ENCODE measurements at places on chromosomes 1 and 21.

DNA sequence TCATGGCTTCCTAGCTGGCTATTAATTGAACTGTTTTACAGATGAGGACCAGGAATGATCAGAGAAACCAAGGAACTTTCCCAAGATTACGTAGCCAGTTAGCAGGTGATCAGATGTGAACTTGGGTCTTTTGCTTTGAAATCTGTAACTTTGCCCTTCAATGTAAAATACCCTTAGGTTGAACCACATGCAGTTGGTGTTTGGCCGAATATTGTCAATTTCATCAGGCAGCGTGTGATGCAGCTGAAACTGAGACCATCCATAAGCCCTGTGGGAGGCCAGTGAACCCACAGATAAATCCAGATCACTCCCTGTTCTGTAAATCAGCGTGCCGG, 150.8 kb downstream of the ETS2 start:
- no peak for DNase-seq

- DNase-seq = no peak
Observed at GRCh38 chr1:6948861-6949260, 163.6 kb downstream of the CAMTA1 start.

GRCh38 chr21:35529171-35529863, 480.2 kb upstream of the RUNX1 start:
- DNase-seq = no peak

GRCh38 chr1:241105147-241105546, 251.9 kb downstream of the RGS7 start:
- DNase-seq = no peak

- DNase-seq = no peak
Observed at GRCh38 chr21:28856588-28857250, 136.0 kb downstream of the LTN1 start.

- no peak for DNase-seq
Observed at GRCh38 chr1:96863449-96863848, 141.9 kb downstream of the PTBP2 start.

GRCh38 chr21:15775981-15776380, 46.2 kb downstream of the USP25 start:
- DNase-seq = no peak

DNA sequence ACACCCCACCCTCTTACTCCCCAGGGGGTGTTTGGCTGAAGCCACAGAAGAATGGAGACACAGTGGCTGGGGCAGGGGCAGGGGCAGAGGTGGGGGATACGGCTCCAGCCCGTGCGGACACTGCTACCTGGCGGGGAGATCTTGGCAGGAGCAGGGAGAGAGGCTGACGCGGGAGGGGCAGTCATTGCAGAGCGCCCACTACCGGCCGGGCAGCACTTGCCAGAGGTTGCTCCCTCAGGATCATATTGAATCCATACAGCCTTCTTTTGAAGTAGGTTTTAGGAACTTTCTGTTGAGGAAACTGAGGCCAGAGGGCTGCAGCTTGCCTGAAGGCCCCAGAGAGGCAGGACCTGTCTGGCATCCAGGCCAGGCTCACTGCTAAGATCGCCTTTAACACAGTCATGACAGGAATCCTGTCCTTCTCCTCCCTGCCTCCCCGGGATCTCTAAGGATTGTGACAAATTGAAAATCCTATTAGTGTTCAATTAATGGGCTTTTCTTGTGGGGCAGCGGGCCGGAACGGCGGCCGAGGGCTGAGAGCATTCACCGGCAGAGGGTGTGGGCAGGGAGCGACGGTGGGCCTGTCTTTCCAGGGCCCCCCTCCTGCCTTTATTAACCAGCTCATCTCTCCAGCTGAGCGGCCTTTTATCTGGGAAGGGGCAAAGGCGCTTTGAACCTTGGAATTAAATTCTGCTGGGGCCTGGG, 65.5 kb upstream of the WNT4 start:
- DNase-seq = no peak

DNA sequence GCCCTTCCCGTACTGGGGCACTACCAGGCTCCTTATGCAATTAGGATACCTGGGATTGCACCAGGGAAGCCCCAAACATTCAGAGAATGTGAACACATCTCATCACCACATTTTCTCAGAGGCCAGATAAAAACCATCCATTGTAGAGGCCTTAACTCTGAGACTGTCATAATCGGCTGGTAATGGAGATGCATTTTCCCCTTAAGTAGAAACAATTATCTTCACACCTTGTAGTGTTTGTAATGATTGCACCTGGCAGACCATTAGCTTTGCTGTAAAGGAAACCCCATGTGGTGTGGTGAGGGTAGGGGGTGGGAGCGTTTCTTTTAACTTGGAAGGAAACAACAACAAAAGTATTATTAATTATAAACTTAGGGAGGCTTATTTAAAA, 90.0 kb upstream of the TLR5 start:
- DNase-seq = no peak

GRCh38 chr1:224529844-224530243, 86.3 kb upstream of the CNIH3 start:
- DNase-seq = no peak

DNA sequence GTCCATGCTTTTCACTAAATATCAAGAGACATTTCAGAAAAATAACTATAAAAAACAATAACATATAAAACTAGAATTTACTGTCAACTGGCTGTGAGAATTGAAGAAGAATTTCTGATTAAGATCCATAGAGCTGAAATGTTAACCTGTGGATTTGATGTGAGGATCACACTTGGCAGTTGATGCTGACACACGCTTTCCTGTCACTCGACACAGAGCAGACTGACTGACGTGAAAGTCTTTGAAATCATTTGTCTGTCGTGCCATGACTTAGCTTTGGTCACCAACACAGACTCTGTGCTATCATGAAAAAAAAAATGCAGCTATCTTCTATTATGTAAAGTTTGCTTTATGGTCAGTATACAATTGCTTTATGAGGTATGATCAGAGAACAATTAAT, 706.0 kb upstream of the ZP4 start:
- DNase-seq = no peak

- DNase-seq = no peak
Observed at GRCh38 chr1:80673935-80674597, 1126.7 kb upstream of the ADGRL2 start.

DNA sequence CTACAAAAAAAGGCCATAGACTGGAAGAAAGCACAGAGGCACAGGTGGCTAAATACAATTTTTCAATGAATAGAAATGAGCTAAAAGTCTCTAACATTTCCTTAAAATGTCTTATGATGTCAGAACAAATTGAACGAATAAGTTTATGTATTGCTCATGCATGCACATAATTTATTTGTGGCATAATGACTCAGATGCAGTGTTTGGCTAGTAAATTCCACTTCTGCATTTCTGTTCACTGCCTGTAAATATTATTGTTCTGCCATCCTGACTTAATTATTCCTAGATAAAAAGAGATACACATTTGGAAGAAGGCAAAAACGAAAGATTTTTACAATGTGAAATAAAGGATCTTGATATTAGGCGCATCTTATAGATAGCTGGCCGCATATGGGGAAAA, 26.6 kb upstream of the EXO1 start:
- DNase-seq = no peak

DNA sequence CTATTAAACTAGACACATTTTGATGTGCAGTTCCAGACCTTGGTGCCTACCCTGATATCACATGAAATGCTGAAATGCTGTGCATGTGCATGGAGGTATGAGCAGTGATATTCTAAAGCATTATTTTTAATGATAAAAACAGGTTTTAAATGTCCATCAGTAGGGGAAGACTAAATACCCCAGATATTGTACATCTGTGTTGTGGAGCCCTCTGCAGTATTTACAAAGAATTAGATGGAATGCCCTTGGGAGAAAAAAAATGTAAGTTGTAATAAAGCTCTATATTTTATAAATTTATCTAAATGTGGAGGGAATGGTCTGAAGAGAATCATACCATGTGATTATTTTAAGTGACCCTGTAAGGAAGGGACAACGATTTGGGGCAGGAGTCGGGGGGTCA, 39.1 kb upstream of the IGSF5 start:
- DNase-seq = no peak

DNA sequence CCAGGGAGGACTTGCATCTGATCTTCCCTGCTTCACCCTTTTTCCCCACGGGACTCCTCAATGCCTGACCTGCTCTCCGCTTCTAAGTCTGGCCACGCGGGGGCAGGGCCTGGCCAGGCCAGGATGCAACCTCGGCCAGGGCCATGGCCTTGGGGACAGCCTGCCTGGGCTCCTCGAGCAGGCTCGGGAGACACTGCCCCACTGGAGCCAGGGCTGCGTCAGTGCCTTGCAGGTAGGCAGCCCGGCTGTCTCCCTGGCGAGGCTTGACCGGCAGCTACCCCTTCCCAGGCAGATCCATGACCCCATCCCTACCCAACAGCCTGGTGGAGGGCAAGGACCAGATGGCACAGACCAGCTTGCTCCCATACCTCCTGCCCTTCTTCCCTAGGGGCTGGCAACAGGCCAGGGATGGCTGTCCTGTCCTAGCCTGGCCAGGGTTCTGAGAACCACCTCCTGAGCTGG, 2.7 kb upstream of the PRDM16 start:
- DNase-seq = no peak

GRCh38 chr1:212622906-212623305, 14.3 kb downstream of the ATF3 start:
- DNase-seq = no peak

GRCh38 chr1:92096317-92096716, 16.2 kb downstream of the BTBD8 start:
- DNase-seq = no peak

DNA sequence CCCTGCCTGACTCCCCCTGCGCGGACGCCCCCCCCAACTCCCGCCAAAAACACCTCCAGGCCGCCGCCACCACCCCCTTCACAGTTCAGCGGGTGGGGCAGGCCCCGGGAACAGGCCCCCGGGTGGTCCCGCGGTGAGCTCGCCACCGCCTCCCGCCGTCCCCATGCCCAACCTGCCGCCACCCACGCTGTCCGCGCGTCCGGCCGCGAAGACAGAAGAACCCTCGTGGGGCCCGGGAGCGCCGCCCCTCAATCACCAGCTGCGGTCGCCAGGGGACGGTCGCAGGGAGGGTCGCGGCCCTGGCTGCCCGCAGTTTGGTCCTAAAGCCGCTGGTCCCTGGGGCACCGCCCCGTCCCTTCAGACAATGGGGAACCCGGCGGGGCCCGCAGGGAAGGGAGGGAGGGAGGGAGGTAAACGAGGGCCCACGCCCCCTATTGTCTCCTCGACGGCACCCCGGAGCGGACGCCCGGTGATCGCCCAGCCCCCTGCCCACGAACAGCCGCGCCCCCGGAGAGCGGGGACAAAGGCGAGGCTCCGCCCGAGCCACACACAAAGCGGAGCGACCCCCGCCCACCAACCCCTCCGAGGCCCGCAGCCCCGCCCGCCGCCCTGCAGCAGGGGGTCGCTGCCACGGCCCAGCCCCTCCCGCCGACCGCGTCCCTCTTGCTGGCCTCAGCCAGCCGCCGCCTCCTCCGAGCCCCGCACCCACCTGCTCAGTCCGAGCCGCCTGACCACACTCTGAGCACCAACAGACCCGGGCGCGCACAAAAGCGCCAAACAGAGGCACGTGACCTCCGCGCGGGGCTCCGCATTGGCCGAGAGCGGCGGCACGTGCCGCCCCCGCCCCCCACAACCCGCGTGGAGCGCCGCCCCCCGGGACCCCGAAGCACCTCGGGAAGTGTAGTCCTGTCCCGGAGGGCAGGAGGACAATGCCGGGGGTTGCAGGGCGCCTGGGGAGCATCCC, at the start of gene STMN1:
TSS of gene STMN1 (minus strand) at position 740 of the 964 bp plus-strand sequence. CDS start 1,743 bp downstream, outside the sequence.
- DNase-seq = peak; percentile 93

DNA sequence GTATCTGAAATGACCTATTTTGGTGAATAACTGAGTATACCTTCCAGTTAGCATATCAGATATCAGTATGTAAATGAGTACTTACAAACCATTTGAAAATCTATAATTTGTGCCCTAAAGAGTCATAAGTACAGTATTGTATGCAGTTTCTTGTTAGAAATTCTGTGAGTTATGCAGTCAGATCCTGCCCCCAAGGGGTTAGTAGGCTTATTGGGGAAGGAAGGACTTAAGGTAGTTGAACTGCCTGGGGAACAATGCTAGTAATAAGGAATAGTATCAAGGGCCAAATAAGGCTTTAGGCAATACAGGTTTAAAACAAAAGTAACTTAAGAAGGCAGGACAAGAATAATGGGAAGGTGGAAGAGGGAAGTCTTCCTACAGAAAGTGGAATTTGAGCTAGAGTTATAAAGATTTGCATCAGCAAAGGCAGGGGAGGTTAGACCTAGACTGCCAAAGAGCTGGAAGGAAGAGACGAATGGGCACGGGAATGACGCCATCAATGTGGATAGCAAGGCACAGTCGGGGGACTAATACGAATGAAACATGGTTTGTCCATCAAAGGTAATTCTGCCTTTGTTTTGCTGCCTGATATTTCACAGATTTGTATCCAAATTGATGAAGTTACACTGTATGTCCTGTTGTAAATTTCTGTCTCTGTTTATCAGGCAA, 182.9 kb upstream of the DPYD start:
- DNase-seq = no peak

DNA sequence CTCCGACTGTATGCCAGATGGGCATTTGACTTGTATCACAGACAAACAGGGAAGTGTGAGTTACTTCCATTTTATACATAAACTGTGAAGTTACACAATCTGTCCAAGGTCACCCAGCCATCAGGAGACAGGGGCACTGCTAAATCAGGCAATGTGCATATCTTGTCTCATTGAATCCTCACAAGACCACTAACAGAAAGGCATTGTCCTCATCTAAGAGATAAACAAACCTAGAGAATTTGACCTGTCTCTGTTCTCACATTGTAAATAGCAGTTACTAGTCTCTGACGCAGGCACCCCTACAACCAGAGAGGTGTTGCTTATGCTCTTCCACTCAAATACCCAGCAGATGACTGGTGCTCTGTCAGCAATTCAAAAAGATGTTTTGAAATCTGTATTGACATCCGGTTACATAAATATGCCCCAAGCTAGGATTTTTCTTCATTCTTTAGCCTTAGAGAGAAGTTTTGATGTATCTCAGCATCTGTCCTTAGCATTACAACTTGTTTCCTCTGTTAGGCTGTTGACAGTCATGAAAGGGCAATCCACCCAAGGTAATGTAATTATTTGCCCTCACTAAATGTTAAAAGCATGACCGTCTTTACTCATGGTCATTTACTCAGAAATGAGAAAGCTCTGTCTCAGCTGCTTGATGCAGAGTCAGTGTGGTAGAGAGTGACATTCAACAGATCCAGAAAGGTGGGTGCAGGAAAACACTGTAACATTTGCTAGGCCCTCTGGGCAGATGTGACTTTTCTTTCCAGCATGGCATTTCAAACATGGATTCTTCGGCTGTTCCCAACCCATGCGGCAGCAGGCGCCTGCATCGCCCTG, 51.9 kb upstream of the ZNF326 start:
- no peak for DNase-seq

GRCh38 chr1:87103074-87103473, 188.6 kb downstream of the HS2ST1 start:
- no peak for DNase-seq

DNA sequence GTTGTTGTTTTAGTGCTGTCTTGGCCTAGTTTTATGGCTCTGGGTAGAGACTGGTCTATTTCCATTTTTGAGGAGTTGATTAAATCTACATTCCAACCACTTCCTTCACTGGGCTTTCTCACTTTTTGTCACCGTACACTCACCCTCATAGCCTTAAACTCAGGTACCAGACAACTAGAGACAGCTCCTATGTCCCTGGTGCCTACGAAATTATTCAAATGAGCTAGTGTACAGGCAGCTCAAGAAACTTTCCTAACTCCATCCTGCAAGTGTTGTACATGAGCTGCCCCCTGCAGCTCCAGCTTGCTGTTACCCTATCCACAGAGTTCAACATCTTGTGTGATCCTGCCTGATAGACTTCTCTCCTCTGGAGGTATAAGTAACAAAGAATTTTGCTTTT, 704.8 kb upstream of the RGS18 start:
- DNase-seq = no peak

Measured in endothelial cell of umbilical vein (primary cell).